Stimulated activated CD4-positive, alpha-beta T cell treated with anti-CD3 and anti-CD28 coated beads, Interleukin-1b, Interleukin-23, amount 100 ng/mL, for 4 hours (primary cell): ENCODE measurements at places on chromosomes 4 and X.

GRCh38 chr4:37648084-37648817, 37.9 kb downstream of the RELL1 start:
- no peak for DNase-seq

DNA sequence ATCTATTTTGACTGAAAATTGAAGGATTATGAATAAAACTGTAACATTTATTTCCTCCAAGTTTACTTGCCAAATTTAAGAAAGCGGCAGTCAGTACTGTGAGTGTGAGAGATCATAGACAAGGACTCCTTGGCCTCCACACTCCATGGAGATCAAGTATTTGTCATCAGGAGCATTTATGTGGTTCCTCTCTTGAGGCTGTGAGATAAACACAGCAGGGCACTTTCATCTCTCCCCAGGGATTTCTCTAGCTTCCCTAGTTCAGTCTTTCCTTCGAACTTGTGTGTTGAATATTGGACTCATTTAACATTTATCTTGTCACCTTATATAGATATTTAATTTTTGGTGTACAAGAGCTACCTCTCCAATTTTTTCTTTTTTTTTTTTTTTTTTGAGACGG, 40.8 kb downstream of the PDE5A start:
- DNase-seq, result no peak

GRCh38 chrX:95950679-95951078, 734.0 kb upstream of the DIAPH2 start:
- no peak for DNase-seq

DNA sequence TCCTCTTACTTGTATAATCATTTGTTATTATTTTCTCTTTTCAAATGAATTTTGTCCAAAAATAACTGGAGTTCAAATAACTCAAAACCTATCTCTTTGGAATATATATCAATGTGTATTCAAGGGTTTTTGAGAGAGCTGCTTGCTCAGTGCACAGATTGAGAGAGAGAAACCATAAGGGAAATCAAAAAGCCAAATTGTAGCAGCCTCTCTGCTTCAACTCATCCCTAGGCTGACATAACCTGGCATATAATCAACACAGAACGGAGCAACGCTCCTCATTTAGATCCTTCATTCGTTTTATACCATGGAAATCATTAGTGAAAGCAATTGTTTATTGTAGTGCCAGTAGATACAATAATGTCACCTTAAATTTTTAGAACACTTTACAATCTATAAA, 1.8 kb upstream of the GPM6A start:
- DNase-seq, result no peak

DNA sequence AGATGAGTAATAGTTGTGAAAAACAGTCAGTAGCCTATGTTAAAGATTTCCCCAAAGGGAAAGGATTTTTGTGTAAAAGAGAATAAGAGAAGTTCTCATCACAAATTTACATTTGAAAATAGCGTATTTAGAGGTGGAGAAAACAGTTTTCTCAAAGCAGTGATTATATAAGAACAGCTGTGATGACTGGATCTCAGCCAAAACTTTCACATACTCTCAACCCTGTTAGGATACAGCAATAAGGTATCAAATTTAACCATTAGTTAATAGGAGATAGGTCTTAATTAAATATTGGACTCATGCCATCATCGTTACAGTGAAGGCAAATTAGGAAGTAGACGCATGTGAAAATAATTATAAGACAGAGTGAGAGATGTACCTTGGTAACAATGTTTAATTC, 622.7 kb downstream of the PCDH18 start:
- DNase-seq, result no peak

- no peak for DNase-seq
Measured at GRCh38 chr4:140238351-140239056, 84.5 kb upstream of the MAML3 start.

GRCh38 chrX:49842621-49843020, 13.5 kb downstream of the PAGE4 start:
- DNase-seq, result no peak

DNA sequence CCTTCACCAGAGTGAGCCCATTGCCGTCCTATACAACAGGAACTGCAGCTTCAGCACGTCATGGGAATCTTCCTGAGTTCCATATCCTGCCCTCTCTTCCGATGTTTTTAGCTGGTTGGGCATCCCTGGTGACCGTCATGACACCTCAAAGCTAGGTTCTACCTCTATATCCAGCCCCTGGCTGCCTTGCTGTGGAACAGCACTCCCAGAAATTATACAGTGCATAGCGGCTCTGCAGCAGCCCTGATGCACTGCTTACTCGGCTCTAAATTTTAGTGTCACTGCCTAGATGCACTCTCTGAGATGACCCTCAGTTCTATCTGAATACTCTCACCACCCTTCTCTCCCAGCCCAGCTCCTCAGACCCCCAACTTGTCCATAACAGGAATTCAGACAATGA, 44.3 kb downstream of the ARHGEF38 start:
- no peak for DNase-seq

- no peak for DNase-seq
Measured at GRCh38 chr4:107757864-107758476, 37.9 kb upstream of the PAPSS1 start.

DNA sequence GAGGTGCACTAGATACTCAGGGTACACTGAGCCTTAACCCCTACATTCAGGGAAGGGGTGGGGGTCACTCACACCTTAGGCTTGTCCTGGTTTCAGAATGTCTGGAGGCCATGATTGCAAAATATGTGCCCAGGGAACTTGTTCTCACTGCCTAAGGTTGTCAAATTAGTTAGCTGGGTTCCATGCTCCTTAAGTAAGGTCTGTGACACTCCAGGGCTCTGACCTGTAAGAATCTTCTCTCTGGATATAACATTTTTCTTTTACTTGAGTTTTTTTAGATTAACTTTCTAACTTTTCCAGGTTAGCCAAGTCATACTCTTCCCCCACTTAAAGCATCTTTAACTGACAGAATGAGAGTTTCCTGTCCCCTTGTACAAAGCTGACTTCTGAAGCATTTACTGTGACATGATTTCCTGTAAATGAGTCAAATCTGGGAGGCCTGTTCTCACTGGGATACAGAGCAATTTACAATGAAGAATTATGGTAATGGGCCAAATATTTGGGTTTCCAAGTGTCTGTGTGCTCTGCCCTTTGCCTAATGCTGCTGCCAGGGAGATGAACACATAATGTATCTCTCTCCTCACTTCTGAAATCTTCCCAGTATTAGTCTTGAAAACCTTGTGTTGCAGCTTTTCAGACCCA, 101.7 kb downstream of the GATB start:
- DNase-seq, result no peak

DNA sequence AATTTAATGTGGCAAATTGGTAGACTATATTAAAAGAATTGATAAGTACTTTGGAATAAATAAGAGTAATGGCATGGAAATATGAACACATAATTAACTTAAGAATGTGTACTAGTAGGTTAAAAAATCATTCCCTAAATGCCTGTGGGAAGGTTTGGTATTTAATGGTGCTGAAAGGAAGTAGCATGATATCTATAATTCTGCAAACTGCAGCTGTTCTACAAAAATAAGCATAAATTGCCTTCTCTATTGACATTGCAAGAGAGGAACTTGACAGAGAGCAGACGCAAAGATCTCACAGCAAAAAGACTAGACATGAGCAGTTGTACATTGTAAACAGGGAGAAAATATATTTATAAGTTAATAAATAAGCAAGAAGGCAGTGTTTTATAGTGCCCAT, 752.5 kb upstream of the PCDH10 start:
- DNase-seq, result no peak

DNA sequence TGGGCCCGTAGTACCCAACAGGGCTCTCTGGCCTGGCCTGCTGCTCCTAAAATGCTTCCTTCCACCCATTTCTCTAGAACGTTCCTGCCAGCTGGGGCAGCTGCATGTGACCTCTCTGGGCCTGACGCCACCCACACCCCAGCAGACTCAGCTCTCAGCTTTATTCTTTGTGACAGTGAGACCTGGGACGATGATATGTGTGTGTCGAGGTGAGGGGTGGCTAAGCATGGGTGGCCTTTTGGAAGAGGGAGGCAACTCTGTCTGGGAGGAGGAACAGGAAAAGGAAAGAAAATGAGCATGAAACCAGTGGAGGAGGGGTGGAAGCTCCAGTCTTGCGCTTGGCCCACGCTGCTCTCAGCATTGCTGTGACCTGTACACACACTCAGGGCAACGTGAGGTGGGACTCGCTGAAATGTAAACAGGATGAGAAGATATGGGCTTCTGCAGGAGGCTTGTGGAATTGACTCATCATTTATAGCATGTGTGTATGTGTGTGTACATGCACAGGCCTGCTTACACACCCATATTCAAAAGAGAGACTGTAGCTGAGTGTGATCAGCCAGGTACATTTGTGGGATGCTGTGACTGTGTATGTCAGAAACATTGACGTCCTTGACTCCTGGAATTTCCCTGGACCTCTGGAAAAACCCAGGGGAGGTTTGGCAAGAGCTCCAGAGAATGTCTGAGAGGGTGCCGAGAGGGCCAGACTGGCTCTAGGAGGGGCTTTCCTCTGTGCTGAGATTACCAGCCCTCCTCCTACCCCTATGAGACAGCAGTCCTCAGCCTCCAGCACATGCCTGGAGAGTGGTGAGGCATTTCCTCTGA, 137.9 kb downstream of the PJA1 start:
- no peak for DNase-seq

DNA sequence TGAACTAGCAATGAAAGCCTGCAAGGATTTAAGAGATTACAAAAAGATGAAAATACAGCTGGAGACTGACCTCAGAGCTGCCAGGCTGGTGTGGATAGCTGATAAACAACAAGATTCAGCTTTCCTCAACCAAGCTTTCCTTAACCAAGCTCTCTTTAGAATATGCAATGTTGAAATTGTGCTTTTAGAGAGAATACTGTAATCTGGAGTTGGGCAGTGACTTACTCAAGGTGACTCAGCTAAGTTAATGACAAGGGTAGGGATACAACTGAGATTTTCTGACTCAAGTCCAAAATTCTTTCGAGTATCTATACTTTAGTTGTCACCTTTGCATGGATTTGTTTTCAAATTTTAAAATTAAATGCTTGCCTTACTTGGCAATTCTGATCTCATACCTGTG, 98.0 kb downstream of the AMMECR1 start:
- no peak for DNase-seq

- no peak for DNase-seq
Measured at GRCh38 chr4:182560358-182560757, 317.2 kb downstream of the TENM3 start.

DNA sequence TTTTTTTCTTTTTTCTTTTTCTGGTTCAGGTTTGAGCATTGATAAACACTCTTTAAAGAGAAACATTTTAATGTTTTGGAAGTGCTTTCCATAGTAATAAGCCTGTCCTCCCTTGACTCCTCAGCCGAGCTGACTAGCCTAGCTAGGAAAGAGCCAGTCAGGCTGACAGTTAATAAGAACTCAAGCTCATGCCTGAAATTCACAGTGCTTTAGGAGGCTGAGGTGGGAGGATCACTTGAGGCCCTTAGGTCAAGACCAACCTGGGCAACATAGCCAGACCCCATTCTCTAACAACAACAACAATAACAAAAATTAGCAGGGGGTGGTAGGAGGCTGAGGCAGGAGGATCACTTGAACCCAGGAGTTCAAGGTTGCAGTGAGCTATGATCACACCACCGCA, 53.4 kb upstream of the ZCCHC13 start:
- no peak for DNase-seq

DNA sequence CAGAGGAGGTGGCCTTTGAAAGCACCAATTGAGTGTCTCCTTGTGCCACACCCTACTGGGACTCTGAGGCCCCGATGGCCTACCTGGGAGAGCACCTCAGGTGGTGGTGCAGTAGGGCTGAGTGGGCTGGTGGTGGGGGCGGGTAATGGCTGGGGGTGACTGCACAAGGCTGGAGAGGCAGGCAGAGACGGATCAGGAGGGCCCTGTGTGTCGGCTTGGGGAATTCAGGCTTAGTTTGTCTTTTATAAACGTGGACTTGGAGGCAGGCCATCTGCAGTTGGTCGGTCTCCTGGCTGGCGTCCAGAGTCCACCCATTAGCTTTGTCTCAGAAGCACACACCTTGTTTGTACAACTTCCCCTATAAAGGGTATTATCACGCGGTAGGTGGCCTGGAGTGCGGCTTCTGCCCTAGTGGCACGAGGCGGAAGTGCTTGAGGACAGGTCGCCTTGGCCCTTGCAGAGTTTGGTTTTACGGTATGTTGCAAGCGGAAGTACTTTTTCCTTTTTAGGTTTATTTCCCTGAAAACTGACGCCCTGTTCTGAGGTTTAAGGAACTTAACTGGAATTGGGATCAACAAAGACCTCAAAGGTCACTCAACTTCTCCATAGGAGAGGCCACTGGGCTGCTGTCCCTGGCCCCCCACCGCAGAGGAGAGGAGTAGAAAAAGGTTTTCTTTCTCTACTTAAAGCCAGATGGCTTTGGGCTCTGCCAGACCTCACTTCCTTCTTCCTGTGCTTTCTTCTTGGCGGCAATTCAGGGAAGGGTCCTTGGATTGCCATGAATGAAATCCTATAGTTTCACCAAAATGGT, 8.0 kb downstream of the TBC1D14 start:
- DNase-seq, result peak; percentile 29

DNA sequence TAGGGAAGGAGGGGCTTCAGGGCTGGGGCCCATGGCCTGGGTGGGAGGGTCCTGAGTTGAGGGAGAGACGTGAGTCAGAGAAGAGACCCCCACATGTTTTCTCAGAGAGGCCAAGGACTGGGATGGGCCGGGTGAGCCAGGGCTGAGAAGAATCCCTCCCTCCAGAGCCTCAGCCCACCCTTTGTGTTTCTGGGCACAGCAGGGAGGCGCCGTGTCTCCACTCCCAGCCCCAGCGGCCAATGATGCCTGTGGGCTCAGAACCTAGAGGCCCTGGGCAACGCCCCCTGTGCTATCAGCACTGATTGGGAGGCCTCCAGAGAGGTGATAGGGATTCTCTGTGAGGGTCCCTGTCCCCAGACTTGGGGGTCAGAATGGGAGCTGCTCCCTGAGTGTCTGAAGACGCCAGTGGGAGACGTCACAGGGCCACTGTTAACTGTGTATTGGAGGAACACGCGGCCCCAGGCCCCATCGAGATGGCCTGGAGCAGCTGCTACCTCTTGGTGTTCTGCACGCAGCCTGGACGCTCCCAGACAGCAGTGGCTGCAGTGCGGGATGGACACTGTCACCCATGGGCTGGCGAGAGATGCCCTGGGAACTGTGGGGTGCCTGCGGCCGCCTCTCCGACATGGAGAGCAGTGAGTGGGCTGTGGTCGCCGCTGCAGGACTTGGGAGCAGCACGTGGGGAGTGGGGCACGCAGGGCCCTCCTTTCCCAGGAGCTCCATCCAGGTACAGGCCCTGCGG, 8.5 kb downstream of the FGFRL1 start:
- no peak for DNase-seq

DNA sequence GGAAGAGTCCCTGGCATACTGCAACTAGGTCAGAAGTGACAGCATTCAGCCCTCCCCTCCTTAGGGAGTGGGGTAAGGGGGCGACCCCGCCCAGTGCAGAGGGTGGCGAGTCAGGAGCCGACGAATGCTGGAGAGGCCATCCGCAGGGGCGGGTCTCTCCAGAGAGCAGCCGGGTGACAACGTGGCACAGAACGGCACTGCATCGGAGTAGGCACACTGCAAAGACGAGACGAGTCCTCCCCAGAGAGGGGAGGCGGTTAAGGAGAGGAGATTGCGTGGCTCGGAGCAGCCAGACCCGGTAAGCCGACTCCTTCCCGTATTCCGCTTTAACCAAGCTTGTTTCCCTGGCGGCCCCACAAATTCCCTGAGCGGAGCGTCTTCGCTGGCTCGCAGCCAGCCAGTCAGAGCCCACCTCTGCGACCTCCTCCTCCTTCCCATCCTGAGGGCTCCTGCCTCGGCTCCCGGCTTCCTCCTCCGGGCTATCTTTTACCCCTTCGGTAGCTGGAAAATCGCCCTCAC, 54.9 kb downstream of the LINC00632 start:
- no peak for DNase-seq

- no peak for DNase-seq
Measured at GRCh38 chrX:100745806-100746537, 14.1 kb upstream of the SYTL4 start.

- no peak for DNase-seq
Measured at GRCh38 chrX:108397627-108398391, 40.4 kb downstream of the COL4A6 start.
